ENCODE measurements at places on chromosomes 4 and X.

GRCh38 chrX:64739792-64740378 lies 236.4 kb downstream of the ZC4H2 start:
- DNase-seq, result no peak

DNA sequence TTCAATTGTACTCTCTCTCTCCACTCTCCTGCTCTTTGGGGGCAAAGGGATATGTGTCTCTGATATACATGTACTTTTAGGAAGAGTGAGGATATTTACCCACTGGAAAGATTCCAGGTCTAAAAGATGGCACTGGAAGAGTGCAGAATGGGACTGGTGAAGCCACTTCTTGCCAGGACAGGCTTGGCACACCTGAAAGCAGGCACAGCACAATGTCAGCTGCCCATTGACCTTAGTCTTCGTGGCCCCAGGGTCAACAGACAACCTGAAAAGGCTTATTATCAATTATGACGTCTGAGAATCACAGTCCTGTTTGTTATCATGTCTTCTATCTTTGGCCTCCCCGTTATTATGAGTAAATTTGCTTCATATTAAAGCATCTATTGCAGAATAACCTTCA lies 86.7 kb upstream of the PAK3 start:
- no peak for DNase-seq

DNA sequence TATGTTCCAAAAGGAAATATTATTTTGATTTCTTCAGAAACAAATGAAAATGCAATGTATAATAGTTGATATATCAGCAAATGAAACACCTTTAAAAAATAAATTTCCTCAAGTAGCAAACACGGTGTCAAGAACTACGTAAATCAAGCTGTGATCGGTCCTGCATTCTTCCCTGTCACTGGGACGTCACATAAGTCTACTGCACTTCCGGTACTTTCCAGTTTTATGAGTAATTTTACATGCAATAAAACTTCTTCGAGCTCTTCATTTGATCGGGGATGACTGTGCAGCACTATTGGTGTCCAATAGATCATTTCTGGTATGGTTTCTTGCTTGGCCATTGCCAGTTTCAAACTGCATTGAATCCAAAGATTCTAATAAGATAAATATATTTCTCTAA lies 114.0 kb upstream of the VEGFC start:
- DNase-seq, result no peak

DNA sequence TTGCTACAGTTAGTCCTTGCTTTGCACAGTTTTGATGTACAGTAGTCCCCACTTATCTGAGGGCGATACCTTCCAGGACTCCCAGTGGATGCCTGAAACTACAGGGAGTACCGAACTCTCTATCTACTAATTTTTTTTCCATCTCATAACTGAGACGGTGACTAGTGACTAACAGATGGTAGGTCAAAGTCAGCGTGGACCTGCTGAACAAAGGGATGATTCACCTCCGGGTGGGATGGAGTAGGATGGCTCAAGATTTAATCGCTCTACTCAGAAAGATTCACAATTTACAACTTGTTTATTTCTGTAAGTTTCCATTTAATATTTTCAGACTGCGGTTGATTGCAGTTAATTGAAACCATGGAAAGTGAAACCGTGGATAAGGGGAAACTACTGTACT lies 655.8 kb downstream of the ZNF674 start:
- DNase-seq, result no peak

DNA sequence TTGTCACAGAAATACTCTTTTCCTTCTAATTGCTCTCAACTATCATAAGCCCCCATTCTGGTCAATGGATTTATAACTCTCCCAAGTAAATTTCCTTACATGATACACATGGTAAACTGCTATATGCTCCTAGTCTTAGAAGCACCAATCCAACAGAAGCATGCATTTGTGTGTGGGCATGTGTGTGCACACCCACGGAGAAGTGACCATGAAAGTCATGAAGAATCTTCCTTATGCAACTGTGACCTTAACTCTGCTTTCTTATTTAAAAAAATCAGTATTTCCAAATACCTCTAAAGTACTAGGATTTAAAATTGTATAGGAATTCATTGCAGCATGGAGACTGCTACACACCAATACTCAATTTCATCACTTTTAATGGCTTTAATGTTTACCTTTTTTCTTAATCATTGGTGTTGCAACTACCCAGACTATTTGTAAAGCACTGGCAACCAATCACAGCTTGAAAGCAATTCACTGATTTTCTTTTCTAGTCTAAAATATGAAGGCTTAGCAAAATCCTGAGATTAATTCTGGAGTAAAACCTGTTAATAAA lies 47.6 kb downstream of the MAML3 start:
- no peak for DNase-seq

- no peak for DNase-seq
Observed at GRCh38 chrX:30787012-30787411, 102.0 kb downstream of the TAB3 start.

DNA sequence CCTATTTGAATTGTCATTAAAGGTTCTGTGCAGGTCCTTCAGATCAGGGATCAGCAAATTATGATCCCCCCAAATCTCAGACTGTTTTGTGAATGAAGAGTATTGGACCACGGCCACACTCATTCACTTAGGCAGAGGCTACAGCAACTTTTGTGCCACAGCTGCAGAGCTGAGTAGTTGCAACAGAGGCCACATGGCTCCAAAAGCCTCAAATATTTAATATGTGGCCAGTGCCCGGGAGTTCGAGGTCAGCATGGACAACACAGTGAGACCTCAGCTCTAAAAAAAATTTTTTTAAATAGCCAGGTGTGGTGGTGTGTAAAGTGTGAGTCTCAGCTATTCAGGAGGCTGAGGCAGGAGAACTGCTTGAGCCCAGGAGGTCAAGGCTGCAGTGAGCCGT lies 100.7 kb downstream of the NSUN7 start:
- no peak for DNase-seq

DNA sequence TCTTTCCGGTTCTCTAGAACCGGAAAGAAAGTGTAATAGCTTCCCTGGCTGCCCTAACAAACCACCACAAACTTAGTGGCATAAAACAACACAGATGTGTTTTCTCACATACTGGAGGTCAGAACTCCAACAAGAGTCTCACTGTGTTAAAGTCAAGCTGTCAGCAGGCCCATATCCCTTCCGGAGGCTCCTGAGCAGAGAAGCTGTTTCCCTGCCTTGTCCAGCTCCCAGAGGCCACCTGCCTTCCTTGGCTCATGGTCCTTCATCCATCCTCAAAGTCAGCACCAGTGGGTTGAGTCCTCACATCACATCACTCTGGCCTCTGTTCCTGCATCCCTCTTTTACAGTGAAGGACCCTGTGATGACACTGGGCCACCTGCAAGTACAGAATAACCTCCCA lies 49.8 kb upstream of the HMX1 start:
- no peak for DNase-seq

DNA sequence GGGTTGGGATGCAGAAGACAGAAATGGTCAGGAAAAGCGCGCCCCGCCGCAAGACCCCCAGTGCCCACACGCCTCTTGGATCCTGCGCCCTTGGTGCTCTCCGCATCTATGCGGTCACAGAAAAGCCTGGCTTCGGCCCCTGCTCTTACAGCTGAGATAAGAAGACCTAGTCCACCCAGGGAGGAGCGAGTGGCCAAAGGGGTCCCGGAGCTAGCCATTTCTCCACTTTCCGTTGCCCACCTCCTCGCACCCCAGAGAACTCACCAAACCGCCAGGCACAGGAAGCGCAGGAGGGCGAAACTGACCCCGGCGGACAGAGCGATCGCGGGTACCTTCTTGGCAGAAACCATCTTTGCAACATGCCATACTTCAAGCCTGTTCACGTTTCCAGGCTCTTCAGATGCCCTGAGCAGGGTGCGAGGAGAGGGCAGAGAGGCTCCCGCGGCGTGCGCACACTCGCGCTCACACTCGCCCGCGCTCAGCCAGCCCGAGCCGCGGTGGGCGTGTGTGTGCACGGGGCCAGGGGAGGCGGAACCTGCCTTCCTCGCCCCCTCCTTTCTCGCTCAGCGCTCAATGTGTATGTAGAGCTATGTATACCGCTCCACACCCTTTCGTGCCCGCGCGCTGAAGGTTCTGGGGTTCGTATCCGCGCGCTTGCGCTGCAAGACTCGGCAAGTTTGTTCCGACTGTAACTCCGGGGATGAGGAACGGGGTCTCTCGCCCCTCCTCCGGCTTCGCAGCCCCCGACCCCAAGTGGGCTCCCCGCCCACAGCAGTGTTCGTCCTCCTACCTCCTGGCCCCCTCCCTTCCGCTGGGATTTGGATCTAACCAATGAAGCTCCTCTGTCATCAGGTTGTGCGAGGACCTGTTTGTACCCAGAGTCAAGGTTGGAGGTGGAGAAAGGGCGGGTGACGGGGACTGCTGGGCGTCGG lies at the start of gene GABRA4:
TSS of gene GABRA4 (minus strand) at position 507 of the 932 bp plus-strand sequence. CDS start at position 350, 157 bp downstream.
- no peak for DNase-seq

DNA sequence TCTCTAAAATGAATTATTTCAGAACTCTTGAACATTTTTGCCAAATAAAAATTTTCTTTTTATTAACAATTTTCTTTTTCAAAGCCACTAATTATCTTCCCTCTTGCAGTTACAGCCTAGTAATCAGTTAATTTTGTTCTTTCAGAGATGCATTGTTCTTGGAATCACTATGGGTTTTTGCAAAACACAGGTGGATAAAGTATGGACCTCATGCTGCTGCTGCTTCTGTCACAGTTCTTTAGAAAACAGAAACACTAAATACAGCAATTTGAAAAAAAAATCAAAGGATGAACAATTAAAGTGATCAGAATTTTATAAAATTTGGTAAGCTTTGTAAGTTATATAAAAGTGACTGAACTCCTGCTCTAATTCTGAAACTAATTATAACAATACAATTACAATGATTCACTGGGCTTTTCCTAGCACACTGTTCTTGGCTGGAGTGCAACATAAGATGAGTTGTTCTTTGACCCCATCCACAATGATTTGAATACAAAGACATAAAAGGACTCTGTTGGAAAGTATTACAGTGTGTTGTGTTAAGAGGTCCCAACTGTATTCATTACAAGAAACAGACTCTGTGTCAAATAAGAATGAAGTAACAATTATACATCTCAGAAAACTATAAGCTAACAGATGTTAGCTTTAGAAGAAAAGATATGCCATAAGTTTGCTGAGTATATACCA lies 59.4 kb upstream of the GK2 start:
- DNase-seq, result no peak

DNA sequence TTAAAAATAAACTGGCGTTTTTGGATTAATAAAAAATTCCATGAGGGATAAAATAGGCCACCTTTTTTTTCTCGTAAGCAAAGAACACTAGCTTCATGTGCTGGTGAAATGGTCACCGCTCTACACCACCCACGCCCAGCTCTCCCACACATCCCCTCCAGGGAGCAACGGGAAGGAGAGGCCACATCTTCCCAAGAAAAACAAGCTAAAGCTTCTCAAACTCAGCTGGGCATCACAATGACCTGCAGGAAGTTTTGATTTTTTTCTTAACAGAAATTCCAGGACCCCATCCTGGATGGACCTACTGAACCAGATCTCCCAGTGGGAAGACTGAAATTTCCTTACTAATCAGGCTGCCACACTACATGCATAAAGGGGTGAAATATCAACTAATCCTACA lies 9.8 kb downstream of the TSPAN5 start:
- DNase-seq, result no peak

DNA sequence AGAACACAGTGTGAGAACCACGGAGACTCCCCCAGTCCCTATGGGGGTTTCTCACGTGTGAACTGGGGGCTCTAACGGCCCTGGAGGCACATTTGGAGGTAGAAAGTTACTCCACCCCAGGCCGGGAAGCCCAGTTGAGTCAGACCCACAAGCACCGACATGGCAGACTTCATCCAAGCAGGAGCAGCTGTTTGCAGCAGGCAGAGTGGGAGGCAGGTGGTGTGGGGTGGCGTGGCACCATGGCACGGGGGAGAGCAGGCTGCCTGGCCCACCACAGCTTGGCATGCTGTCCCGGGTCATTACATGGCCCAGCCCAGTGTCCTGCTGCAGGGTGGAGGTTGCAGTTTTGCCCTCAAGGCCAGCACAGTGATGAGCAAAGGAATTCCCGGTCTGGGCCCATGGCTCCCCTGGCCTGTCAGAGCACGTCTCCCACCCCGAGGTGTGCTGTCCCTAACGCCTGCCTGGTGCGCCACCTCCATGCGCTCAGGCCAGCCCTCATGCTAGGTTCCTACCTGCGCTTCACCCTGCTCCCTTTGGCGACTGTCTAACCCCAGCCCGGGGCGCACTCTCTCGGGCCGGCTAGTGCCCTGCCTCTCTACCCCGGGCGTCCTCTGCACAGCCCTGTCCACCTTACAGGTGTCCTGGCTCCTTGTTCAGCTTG lies 90.6 kb upstream of the AFAP1 start:
- DNase-seq, result no peak

- no peak for DNase-seq
Observed at GRCh38 chr4:170428929-170429328, 339.2 kb upstream of the AADAT start.

DNA sequence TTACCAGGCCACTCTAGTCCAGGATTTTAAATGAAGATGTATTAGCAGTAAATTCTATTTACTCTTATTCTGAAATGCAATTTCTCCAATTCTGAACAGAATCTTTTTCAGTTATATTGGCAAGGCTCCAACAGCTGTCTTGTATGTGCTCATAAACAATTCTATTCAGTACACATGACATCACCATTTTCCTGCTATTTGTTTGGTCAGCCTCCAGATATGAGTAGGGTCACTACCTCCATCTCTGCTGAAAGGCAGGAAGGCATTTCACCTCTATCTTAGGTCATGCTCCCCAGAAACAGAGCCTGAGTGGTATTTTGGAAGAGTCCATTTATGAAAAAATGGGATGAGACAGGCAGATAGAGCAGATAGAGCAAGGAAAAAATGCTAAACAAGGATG lies 151.1 kb upstream of the ADGRL3 start:
- DNase-seq, result no peak

GRCh38 chr4:80876810-80877209 lies 153.7 kb upstream of the BMP3 start:
- no peak for DNase-seq

DNA sequence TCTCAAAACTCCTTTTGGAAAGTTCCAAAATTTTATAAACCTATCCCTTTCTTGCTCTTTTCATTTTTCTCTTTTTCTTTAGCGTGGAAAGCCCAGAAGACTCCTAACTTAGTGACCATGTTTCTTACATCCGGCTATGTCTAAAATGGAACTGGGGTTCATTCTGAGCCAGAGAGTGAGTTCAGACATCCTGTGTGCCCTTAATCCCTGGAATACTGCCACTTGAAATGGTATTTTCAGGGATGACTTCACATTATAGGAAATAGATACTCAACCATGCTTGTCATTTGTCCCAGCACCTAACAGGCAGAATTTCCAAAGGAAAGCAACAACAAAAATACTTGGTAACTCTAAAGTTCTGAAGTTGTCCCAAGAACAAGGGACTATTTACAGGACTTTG lies 379.6 kb downstream of the ARHGAP24 start:
- no peak for DNase-seq

DNA sequence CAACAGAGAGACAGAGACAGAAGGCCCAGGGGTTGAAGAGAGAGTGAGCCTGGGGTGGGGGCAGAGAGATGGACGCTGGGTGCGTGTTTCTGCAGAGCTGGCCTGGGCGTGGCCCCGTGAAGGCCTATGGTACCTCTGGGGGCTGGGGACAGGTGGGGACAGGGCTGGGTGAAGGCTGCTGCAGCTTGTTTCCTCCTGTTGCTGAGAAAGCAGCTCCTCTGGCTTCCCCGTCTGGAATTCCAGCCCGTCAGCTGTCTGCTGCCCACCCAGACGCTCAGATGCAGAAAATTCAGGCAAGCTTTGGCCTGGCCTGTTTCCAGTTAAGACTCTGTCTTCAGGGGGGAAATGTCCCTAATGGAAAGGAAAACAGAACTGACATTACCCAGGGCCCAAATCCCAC lies 76.8 kb upstream of the PSAPL1 start:
- DNase-seq, result no peak

- DNase-seq, result no peak
Observed at GRCh38 chr4:123421937-123422781, 25.6 kb downstream of the SPRY1 start.

All from SW 1271 (cell line).